Breast epithelium (tissue), 4 donors: ENCODE measurements at places on chromosomes 1 and 21. TPM values are rescaled to one million over a fixed set of nuclear protein-coding genes. Genes with fewer than 3 reads are reported as not detected.

GRCh38 chr1:66182551-66183178 lies 351.3 kb upstream of the SGIP1 start:
- no peak for DNase-seq

DNA sequence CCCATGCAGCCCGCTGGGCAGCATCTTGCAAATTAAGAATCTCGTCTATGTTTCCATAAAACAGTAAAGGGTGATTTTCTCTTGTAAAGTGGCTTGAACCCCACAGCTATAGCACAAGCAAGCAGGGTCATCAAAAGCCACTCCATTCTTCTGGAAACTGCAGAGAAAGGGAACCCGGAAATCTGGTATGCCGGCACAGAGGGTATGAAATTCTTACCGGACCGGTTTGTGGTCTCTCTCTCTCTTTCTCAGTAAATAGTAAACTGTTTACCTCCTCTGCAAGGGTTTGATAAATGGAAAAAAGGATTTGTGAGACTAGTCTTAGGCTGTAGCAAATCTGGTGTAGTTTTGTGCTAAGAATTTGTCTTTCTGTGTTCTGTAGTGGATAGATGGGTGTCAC lies 2.7 kb upstream of the ADSS2 start:
- no peak for DNase-seq

DNA sequence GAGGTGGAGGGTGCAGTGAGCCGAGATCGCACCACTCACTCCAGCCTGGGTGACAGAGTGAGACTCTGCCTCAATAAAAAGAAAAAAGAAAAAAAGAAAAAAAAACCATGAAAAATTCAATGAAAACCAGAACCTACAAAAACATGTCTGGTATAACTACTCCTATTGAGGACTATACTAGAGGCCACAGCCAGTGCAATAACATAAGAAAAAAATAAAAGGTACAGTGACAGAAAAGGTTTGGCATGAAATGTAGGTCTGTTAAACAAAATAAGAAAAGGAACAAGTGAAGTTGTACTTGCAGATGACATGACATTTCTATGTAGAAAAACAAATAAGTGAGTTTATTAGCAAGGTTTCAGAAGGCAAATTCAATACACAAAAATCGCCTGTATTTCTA lies 8.2 kb downstream of the NADK start:
- DNase-seq: no peak

GRCh38 chr1:3069491-3070308 lies 697 bp downstream of the PRDM16 start:
- no peak for DNase-seq

DNA sequence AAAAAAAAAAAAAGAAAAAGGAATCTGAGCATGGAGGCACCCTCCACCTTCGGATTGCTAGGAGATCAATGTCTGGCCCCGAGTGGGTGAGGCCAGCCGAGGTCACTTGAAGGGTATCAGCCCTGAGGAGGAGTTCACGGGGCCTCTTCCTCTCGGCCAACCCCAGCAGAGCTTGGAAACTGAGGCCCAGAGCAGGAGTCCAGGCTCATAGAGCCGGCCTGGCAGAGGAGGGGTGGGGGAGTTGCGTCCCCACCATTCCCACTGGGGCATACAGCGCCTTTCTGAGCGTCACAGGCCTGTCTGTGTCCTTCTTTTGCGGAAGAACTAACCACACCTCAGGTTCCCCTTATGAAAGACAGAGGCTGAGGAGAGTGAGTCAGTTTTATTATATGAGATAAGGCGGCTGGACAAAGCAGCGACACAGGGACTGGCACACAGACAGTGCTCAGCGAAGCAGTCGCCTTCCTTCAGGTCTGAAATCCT lies 17.1 kb upstream of the EPHA2 start:
- no peak for DNase-seq

GRCh38 chr1:180646093-180646492 lies 14.3 kb downstream of the XPR1 start:
- no peak for DNase-seq

DNA sequence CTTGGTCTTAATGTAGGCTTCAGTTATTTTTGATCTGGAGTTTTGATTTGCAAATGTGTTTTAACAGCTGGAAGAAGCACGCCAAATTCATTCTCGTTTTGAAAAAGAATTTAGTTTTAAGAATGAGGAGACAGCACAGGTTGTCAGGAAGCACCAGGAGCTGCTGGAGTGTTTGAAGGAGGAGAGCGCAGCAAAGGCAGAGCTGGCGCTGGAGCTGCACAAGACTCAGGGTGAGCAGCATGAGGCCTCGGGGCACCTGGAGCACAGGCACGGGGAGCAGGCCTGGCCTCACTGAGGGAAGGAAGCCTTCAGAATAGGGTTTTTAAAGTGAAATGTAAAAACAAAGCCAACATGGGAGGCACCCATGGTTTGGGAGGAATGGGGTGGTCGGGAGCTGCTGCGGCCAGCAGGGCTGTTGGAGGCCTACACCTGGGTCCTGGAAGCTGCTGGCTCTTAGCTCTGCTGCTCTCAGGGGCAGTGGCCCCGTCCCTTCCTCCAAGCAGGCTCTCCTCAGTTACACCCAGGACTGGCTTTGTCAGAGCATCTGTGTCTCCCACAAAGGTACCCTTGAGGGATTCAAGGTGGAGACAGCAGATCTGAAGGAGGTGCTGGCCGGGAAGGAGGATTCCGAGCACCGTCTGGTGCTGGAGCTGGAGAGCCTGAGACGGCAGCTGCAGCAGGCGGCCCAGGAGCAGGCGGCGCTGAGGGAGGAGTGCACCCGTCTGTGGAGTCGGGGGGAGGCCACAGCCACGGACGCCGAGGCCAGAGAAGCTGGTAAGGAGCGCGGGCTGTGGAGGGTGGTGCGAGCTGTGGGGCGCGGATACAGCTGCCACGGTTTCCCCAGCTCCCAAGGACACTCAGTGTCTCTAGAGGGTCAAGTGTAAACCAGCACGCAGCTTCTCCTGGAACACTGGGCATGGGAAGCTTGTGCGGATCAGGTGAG lies 66.9 kb downstream of the PCNT start:
- DNase-seq: no peak

DNA sequence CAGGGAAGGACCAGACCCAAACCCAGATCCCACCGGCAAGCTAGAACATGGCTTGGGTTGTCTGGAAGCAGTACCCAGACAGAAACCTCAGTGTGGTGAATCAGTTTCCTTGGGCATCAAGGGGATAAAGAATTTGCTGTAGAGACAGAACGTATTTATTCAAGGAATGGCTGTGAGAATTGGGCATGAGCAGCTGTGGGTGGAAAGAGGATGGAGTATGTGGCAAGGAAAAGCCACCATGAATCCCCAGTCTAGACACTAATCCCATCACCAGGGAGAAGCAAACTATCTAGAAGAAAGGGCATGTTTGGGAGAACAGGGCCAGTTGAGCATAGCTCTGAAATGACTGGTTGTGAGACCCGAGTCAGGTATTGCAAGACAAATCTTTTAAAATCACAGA lies 109.2 kb downstream of the TOMM20 start:
- no peak for DNase-seq

DNA sequence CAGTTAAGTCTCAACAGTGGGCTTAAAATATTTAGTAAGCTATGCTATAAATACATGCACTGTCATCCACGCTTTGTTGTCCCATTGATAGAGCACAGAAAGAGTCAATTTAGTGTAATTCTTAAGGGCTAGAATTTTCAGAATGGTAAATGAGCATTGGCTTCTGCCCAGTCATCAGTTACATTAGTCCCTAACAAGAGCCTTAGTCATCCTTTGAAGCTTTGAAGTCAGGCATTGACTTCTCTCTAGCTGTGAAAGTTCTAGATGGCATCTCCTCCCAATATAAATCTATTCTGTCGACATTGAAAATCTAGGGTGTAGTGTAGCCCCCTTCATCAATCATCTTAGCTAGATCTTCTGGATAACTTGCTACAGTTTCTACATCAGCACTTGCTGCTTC lies 12.0 kb upstream of the LPGAT1 start:
- DNase-seq: no peak

GRCh38 chr1:185864331-185864730 lies 130.1 kb downstream of the HMCN1 start:
- DNase-seq: no peak

- DNase-seq: no peak
Measured at GRCh38 chr21:30234643-30235042, 18.7 kb upstream of the CLDN8 start.

CYYR1 gene
- total RNA-seq: 10.6 TPM

SMYD3 gene
- 16.8 TPM for total RNA-seq

LCE1D gene
- not detected for total RNA-seq

FOXO6 gene
- total RNA-seq: 0.98 TPM

C1orf53 gene
- 2.6 TPM for total RNA-seq

FAM72D gene
- not detected for total RNA-seq

KRTAP19-1 gene
- not detected for total RNA-seq

C1orf185 gene
- not detected for total RNA-seq
